A549 treated with AZD2906 at 1 μM for 4 hours (cell line): ENCODE measurements at places on chromosomes 3 and 15. TPM values are rescaled to one million over a fixed set of nuclear protein-coding genes. Genes with fewer than 3 reads are reported as not detected.

Gene PDZRN3
- 0.07 TPM in 1 of 5 replicates, not detected in the others for total RNA-seq

Gene DAZL
- not detected in 5 replicates for total RNA-seq

Gene CCDC9B
- 19.1 to 21.4 TPM (median 20.8 TPM) in 5 replicates for total RNA-seq

Gene GRK7
- total RNA-seq, result 0.02 to 0.05 TPM in 2 of 5 replicates, not detected in the others

Gene NEO1
- 30.4 to 35.4 TPM (median 31.9 TPM) in 5 replicates for total RNA-seq
